GM18507 (cell line): ENCODE measurements at places on chromosomes 11 and 22.

- DNase-seq = no peak
Measured at GRCh38 chr11:134350381-134350780, 18.6 kb downstream of the GLB1L2 start.

- no peak for DNase-seq
Measured at GRCh38 chr11:61256710-61257482, 15.9 kb downstream of the PGA5 start.

- DNase-seq = no peak
Measured at GRCh38 chr11:44363116-44363515, 53.2 kb upstream of the ALX4 start.

GRCh38 chr22:17359501-17359900, 9.8 kb upstream of the CECR2 start:
- no peak for DNase-seq

DNA sequence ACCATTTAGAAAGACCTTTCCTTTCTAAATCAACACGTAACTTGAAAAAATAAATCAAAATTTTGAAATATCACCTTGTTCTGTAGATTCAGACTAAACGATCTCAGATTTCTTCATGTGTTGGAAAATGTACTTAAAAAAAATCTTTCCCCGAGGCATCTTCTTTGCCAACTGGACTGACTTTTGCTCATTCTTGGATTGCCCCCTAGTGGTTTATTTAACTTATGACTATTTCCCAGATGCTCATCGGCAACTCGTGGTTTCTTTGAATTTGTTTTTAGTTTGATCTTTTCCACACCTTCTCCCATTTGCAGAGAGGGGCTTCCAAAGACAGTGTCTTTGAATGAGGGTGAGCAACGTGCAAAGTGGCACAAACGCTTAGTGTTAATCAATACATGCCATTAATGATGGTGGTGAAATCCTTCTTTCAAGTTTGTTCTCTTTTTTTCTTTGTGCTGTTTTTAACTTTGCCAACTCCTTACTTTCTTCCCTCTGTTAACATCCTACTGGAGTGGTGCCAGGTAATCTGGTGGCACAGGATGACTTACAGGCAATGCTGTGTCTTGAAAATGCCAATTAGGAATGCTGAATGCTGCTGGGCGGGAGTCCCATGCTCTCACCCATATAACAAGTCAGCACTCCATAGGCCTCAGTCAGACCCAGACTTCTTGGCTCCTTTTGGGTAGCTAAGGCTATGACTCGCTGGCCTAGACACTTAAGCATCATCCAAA, 18.3 kb downstream of the PRSS23 start:
- no peak for DNase-seq

DNA sequence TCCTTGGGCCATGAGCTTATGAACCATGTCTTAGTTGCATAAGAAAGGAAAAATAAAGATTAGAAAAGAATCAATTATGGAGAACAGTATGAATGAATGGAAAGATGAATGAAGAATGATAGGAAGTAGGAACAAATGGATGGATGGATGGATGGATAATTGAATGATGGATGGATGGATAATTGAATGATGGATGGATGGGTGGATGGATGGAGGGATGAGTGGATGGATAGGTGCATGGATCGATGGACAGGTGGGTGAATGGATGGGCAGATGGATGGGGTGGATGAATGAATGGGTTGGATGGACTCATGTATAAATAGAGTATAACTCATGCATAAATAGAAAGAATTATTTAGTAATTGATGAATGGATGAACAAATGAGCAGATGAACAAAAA, 7.2 kb downstream of the LSP1 start:
- no peak for DNase-seq

- DNase-seq = no peak
Measured at GRCh38 chr22:33957086-33957485, 36.8 kb upstream of the LARGE1 start.

GRCh38 chr11:64259533-64260067, 8.3 kb downstream of the PLCB3 start:
- no peak for DNase-seq

GRCh38 chr11:128157423-128158298, 429.7 kb downstream of the ETS1 start:
- DNase-seq = peak; percentile 11

- no peak for DNase-seq
Measured at GRCh38 chr22:27238935-27239510, 562.5 kb downstream of the MN1 start.

DNA sequence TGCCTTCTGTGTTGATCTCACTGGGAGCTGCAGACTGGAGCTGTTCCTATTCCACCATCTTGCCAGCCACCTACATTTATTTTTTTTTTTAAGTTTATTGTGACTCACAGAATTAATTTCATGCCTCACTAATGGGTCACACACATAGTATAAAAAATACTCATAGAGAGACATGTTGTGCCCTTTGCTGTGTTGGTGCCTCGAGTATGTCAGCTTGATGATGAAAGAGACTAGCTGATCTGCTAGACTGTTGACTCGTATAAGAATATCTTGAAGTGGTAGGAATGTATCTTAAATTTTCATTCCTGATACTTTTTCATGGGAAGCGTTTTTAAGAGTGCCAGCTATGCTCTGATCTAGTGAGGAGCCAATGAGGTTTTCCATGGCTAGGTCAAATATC, 28.6 kb upstream of the AMPD3 start:
- no peak for DNase-seq

DNA sequence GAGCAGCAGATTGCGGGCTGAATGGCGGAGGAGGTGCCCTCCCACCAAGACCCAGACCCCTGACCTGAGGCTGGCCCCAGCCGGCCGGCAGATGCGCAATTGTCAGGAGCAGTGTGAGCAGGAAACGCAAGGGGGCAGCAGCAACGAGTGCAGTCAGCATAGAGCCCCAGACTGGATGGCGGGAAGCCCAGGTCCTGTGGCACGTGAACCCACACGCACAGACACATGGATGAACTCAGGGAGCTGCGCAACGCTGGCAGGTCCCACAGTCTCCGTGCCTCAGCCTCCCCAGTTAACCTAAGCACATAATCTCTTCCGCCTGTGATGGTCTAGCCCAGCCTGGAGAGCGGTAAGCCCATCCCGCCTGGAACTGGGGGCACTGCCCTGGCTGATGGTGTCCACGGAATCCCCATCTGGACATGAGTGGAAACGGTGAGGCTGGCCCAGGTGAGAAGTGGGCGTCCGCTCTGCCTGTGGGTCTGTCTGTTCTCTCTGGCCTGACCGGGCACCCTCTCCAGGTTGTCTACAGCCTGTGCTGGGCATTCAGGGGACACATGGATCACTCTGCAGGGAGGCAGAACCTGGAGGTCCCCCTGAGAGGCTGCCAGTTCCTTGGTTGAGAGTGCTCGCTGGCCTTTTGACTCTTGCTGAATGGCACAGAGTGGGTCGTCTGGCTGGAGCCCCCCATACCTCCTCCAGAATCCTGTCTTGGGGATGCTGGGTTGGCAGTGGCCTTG, 626 bp upstream of the TBX10 start:
- DNase-seq = no peak

- DNase-seq = no peak
Measured at GRCh38 chr11:7175007-7175406, 76.7 kb upstream of the SYT9 start.

GRCh38 chr11:132101881-132102280, 731.5 kb downstream of the NTM start:
- DNase-seq = no peak

GRCh38 chr22:36916034-36916433, 2.6 kb downstream of the CSF2RB start:
- no peak for DNase-seq

DNA sequence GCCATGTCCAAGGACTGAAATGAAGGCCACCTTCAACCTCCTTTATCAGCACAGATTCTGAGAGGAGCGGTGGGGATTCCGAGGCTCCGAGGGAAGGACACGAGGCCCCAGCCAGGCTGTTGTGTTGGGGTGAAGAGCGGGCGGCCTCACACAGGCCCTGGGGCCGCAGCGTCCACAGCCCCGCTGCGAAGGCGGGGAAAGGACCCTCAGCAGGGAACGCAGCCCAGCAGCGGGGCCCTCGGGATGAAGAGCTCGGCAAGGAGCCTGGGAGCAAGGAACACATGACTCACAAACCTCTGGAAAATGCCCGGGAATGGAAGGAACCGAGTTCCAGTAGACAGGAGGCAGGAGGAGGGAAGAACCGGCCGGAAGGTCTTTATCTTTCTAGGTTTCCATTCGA, 227.2 kb downstream of the BRD1 start:
- no peak for DNase-seq

- no peak for DNase-seq
Measured at GRCh38 chr11:23976426-23976825, 520.4 kb upstream of the LUZP2 start.

GRCh38 chr11:68845351-68846002, 3.8 kb upstream of the CPT1A start:
- DNase-seq = no peak

GRCh38 chr11:83051760-83052671, 19.7 kb downstream of the RAB30 start:
- no peak for DNase-seq

- DNase-seq = no peak
Measured at GRCh38 chr11:57900320-57900719, 123.4 kb upstream of the OR9Q1 start.

DNA sequence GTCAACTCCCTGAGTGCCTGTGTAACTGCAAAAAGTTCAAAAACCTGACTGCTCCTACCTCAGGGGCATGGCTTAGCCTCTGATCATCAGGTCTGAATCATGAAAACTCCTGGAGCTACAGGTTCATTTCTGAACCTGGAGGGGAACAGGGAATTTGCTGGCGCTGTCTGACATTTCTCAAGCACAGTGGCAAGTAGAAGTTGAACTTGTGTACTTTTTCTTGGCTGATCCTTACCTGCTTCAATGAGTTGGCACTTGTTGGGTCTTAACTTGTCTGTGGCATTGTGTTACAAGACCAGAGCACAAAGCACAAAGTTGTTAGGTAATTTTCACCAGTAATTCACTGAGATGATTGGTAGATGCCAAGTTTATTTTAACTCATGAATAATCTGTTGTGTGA, 3.3 kb downstream of the TMEM109 start:
- no peak for DNase-seq

- DNase-seq = no peak
Measured at GRCh38 chr11:107824668-107825369, 33.8 kb downstream of the SLC35F2 start.

DNA sequence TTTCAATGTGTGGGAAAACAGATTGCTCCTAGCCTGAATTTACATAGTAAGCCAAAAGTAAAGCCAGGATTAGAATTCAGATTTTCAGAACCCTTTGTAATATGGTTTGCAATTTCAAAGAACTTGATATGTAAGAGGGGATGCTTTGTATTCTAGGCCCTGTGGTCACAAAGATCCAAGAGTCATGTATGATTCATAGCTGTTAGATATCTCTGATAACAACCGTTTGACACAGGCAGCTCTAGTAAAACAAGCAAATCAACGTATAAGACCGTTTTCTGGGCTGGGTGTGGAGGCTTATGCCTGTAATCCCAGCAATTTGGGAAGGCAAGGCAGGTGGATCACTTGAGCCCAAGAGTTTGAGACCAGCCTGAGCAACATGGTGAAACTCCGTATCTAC, 79.6 kb downstream of the EMSY start:
- no peak for DNase-seq

- no peak for DNase-seq
Measured at GRCh38 chr11:69450064-69450856, 31.2 kb upstream of the LINC01488 start.

DNA sequence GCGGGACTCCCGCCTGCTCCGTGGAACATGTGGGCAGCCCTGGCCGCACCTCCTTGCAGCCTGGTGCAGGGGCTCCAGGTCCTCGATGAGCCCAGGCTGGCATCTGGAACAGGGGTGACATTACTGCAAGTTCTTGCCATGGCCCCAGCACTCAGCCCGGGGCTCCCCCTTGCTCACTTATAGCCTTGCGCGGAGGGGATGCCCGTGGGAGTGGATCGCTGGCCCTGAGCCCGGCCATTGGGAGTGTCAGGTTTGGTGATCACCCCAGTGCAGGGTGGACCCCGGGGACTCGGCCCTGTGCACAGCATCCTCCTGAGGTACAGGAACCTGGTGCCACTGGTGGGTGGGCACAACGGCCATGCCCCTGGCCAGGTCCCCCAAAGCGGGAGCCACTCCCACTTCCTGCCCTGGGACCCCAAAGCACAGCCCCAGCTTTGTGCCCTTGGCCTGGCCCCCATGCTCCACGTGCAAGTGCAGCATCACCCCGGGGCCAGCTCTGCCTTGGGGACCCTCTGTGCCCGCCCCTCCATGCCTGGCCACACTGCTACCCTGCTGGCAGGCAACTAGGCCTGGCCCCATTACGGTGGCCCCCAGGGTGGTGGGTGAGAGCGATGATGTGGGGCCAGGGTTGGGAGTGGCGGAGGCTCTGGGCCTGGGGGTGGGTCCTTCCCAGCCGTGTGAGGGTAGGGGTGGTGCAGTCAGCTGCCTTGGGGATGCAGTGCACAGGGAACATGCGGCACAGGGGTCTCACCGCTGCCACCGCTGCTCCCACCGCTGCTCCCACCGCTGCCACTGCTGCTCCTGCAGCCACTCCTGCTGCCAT, 439.8 kb downstream of the TBC1D22A start:
- no peak for DNase-seq

DNA sequence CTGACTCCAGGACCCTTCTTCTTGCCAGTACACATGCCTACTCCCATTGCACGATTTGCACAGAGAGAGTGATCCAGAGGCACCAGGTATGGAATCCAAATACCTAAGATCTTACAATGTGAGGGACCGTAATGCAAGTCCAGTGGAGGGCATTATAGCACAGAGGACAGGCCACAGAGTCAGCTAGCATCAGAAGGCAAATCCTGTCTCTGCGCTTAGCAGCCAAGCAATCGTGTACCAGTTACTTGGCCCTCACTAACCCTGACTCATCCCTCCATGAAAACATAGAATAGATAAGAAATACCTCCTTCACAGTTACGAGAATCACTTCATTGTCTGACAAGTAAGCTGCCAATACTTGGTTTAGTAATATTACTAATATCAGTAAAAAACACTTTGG, 69.7 kb upstream of the SLC6A5 start:
- no peak for DNase-seq

DNA sequence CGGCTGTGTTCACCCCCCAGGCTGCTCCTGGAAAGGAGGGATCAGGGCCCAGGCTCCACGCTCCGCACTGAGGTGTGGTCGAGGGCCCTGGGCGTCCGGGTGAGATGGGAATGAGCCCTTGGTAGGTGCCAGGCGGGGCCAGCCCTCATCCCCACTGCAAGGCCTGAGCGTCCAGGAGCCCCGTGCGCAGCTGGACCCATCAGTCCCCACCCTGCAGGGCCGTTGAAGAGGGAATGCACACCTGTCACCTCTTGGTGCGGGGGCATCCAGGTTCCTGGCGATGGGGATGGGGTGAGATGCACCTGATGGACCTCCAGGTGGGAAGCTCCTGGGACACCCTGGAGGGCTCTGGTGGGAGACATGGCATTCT, 72.2 kb downstream of the KCNQ1 start:
- no peak for DNase-seq

- DNase-seq = no peak
Measured at GRCh38 chr11:45884596-45885185, 760 bp upstream of the MAPK8IP1 start.
